ENCODE measurements at places on chromosomes 16 and 17.

DNA sequence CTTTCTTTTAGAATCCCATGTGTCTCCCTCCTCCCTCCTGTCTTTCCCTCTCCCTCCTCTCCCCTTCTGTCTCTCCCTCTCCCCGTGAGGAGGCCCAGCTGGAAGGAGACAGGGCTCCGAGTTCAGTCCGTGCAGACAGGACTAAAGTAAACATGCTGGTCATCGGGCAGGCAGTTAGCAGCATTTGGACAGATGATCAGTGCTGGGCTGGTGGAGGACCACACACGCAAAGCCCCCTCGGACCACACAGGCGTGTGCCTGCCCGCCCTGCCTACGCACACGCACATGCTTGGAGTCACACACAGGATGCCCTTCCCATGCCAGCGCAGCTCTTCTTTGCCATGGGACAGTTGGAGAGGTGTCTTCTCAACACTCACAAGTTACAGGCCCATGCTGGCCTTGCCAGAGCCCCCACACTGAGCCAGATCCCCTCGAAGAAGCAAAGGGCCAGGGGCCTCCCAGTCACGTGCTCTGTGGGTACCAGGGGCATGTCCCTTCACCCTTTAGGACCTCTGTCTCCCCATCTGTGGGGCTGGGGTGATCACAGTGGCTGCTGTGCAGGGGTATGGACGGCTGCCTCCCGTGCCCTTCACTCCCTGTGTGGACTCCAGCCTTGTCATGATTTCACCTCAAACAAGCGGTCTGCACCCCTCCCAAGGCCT, 215.7 kb upstream of the FOXF1 start:
- DNase-seq, result no peak

GRCh38 chr16:73068541-73069401, 20.8 kb upstream of the ZFHX3 start:
- DNase-seq, result peak; percentile 73

DNA sequence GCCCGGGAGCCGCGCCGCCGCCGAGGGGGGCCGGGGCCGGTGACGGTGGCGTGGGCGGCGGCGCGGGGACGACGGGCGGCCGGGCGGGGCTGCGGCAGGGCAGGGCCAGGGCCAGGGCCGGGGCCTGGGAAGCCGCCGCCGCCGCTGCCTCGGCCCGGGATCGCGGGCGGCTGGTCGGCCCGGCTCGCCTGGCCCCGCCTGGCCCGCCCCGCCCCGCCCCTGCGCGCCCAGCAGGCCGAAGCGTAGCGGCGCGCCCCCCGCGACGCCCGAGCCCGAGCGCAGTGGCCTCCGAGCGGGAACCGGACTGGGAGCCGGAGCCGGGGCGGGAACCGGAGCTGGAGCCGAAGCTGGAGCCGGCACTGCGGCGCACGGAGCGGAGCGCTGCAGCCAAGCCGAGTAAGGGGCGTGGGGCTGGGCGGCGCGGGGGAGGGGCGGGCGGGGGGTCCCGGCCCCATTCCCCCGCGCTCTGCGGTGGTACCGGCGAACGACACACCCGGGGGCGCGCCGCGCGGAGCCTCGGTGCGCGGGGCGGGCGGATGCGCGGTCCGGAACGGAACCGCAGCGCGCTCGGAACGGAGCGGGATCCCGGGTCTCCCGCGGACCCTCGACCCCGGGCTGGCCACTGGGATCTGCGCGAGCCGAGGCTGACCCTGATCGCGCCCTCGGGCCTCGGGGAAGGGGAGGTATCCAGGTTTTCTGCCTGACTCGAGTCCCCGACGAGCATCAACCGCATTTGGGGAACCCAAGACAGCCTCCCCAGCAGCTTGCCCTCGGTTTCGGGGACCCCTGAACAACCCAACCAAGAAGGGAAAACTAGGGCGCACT, at the start of gene BEAN1:
Gene BEAN1, plus strand, starts transcription at position 260 of the 825 bp plus-strand sequence. CDS start 10,382 bp downstream, outside the sequence.
- DNase-seq, result no peak

DNA sequence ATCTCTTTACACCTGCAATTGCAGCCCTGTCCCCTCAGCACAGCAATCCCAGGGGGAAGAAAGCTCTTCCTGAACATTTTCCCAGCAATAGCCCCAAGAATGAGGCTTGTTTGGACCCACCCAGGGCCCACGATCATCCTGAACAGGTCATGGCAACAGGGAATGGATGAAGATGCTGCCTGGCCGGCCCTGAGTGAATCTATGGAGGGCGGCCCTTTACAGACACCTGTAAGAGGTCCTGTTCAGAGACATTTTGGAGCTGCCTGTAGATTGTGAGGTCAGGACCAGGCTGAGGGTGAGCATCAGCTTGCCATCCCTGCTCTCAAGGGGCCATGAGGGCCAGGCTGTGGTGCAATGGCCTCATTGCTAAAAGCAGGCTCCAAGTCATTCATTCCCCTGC, 69.1 kb downstream of the COG7 start:
- no peak for DNase-seq

DNA sequence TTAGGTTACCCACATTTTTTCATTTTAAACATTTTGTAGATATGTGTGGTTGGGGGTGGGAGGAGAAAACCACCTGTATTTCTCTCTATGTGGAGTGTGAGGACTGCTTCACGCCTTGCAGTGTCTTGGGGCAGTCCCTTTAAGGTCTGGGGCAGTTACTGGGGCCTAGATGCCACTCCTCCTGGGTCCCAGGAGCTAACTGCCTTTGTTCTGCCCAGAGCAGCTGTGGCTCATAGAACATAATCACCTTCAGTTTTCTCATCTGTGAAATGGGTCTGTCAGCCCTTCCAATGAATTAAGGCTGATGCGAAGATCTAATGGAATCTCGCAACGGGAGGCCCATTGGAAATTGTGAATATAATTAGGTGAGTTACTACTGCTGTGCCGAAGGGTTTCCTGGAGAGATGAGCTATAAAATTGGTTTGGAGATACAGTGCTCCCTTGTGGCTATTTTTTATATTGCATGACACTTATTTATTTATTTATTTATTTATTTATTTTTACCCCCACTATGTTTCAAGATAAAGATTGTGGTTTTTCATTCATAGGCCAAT, 22.9 kb downstream of the DHRS7C start:
- no peak for DNase-seq

- no peak for DNase-seq
These were observed 14.2 kb downstream of the CLCN7 start for GRCh38 chr16:1460602-1461138.

- DNase-seq, result no peak
These were observed 79.8 kb upstream of the TMEM97 start for GRCh38 chr17:28239271-28239624.

GRCh38 chr17:81150377-81151077, 14.8 kb upstream of the PVALEF start:
- DNase-seq, result no peak

DNA sequence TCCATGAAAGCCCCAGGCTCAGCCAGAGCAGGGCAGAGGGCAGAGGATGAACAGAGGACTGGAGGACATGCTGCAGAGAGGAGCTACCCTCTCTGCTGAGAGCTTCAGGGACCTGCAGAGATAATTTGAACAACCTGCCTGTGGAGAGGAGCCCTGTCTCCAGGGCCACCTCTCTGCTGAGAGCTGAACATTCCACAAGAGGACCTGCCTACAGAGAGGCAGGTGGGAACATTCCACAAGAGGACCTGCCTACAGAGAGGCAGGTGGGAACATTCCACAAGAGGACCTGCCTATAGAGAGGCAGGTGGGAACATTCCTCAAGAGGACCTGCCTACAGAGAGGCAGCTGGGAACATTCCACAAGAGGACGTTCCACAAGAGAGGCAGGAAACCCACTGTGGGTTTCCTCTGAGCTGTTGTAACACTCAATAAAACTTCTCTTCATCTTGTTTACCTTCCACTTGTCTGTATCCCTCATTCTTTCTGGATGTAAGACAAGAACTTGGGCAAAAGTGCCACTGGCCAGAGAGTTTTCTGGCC, 551.9 kb upstream of the CA10 start:
- DNase-seq, result no peak

GRCh38 chr16:12900599-12901203, 697 bp upstream of the SHISA9 start:
- DNase-seq, result no peak

GRCh38 chr16:68360956-68361355, 50.1 kb downstream of the PRMT7 start:
- DNase-seq, result no peak

Data from left cardiac atrium (tissue), 4 donors.